Stimulated activated CD4-positive, alpha-beta T cell treated with anti-CD3 and anti-CD28 coated beads, TNF-alpha, amount 100 ng/mL, for 1 hour (primary cell): ENCODE measurements at places on chromosomes 2 and 18.

DNA sequence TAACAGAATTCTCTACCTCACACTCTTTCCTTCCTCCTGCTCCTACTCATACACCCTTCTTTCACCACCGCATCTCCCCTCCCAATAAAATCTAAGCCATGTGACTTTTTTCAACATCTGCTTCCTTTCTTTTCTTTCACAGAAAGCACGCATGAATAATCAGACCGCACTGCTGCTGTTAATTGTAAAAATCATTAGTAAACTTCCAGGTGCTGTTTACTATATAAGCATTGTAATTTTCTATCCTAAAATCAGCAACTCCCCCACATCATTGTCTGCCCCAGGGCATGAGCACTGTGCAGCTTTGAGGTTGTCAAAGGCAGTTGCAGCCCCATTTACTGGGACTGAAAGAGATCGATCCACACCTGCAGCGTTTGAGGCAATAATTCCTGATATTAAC is 782.6 kb upstream of the ID2 start:
- no peak for DNase-seq

DNA sequence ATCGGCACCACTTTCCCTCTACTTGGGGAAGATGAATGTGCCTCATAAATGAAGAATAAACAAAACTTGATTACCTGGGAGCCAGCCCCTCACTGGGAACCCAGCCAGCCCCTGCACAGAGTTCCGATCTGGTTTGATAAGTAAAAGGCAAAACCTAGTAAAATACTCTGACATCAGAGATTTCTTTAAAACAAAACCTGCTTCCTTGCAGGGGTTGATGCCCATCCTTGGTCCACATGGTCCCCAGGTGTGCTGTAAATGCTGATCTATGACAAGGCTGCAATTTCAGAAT is 218.8 kb upstream of the APCDD1 start:
- DNase-seq, result no peak

DNA sequence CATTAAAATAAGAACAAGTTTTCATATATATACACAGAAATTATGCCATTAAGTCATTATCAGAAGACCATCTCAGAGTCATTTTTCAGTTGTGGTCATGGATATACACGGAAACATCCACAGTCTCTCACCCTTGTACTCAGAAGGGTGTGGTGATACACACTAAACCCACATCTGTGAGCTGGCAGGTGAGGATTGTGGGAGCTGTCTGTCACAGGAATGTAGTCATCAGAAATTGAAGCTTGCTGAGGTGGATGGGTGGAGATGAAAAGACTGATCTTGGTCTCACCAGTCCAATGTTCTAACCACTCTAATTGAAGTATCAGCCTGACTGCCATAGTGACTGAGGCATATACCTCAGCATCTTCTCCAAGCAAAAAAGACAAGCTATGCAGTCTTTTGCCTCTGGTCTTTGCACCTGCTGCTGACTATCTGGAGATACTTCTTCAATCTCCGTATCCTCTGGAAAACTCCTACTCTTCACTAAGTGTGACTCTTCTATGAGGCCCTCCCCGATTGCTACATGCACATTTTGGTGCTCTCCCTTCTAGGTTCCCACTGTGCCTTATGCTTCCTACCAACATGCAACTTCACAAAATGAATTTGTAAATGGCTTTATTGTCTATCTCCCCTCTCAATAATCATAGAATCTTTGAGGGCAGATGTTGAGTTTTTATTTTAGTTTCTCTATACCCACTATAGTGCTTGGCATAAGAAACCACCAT is 232.8 kb downstream of the DYM start:
- no peak for DNase-seq

DNA sequence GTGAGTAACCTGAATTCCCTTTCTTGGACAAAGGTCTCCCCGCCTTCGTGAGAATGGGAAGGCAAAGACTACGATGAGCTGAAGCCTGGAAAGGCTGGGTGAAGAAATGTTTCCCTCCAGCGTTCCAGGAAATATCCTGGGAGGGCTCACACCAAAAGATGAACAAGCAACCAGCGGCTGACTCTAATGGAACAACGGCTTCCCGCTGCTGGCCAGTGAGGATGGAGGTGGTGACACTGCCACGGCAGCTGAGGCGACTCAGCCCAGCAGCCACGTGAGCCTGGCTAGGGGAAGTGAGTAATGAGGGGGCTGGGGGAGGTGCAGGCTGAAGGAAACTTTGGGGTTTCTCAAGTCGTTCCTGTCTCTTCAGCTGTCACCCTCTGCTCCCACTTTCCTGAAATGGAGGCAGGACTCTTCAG is 105.0 kb upstream of the SMAD7 start:
- no peak for DNase-seq

- DNase-seq, result no peak
These were observed 369.7 kb downstream of the OSR1 start for GRCh38 chr2:18988631-18989232.

- no peak for DNase-seq
These were observed 31.2 kb upstream of the NXPH2 start for GRCh38 chr2:138811431-138811830.

DNA sequence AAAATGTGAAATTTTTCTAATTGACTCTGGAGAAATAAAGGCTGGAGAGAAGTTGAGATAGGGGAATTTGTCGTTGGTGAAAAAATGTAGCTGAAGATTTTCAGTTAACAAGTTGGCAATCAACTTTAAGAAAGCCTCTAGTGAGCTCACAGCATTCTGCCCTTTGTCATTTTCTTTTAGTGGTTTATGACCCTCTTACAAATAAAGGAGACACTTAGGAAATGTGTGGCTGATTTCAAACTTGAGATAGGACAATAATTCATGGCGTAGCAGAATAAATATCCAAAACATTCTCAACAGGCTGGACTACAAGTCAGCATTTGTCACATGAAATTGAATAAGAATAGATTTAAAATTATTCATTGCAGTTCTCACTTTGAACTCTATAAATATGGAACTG is 412.5 kb upstream of the SPHKAP start:
- DNase-seq, result no peak

DNA sequence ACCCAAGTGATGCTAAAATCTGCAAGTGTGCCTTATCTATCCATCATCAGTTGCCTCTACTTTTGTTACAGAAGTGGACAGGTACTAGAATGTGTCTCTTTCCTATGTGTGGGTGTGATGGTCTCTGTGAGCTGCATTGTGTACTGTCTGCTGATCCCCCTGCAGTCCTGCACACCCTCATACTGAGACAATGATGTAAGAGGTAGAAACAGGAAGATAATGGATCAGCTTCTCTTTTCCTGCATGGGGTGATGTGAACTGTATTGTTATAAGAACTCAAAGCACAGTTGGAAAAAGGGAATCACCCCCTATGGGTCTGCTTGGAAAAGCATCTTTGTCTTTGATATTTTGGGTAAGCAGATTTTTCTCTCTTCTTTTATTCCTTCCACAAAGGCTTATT is 537.6 kb upstream of the CDH2 start:
- DNase-seq, result no peak

DNA sequence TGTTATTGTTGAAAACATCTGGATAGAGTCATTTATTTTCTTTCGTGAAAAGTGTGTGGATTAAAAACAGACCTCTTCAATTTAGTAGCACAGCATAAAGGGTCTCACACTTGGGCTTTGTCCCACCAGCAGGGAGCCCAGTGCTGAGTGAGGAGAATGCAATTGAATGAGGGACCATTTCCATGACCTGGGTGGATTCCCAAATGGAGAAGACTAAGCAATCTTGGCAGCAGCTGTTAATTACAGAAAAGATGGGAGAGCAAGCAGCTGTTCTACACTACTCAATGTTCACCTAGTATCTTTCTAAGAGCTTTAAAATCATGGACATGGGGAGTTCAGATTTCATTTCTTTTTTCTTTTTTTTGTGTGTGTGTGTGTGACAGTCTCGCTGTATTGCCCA is 121.8 kb upstream of the FN1 start:
- no peak for DNase-seq

DNA sequence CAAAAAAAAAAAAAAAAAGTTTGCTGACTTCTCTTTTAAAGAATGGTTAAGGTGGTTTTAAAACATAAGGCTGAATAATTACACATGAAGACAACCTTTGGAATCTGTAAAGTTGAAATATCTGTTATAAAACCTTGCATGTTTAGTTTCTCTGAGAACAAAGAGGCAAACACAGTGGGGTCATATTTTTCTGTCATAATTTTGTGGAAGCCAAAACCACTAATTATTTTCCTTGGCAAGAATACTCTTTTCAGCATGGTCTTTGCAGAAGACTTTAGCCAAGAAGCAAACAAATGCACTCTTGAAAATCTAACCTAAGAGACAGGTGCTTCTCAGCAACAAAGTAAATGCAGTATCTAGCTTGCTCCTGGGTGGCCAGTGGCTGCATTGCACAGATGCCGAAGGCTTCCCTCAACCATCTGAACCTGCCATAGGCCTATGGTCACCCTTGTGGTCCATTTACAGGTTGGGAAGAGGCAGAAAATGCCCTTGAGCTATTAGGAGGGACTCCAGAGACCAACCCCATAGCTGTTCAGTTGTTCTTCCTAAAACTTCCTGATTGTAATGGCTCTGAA is 44.8 kb downstream of the ZAP70 start:
- DNase-seq, result no peak

GRCh38 chr2:192073878-192074277 is 120.9 kb downstream of the TMEFF2 start:
- no peak for DNase-seq

DNA sequence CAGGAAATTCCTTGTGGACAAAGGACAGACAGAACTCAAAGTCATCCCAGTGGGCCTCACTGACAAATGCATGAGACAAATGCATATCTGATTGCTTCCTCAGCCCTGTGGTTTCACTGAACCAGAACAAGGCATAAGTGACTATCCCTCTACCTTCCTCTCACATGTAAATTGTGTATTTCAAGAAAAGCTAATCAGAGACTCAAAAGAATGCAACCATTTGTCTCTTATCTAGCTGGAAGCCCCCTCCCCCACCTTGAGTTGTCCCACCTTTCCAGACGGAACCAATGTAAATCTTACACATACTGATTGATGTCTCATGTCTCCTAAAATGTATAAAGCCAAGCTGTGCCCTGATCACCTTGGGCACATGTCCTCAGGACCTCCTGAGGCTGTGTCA is 102.0 kb upstream of the TMEM200C start:
- DNase-seq, result no peak

DNA sequence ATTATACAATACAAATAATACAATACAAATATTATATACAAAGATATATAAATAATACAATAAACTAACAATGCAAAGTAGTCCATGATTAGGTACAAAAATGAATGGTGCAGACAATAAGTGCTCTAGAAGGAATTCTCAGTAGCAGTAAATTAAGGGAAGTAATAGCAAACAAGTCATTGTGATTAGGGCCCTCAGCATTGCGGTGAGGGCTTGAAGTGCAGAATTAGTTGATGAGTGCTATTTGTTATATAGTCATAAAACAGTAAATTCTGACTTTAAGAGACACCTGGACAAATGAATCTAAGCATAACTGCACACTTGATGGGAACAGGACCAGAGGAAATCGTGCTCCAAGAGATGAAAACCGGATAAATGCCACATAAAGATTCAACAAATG is 74.9 kb downstream of the ANKRD44 start:
- DNase-seq, result no peak

- DNase-seq, result no peak
These were observed 17.0 kb downstream of the TNFAIP6 start for GRCh38 chr2:151374436-151374835.

- DNase-seq, result no peak
These were observed 23.5 kb downstream of the CIB4 start for GRCh38 chr2:26617588-26618083.

DNA sequence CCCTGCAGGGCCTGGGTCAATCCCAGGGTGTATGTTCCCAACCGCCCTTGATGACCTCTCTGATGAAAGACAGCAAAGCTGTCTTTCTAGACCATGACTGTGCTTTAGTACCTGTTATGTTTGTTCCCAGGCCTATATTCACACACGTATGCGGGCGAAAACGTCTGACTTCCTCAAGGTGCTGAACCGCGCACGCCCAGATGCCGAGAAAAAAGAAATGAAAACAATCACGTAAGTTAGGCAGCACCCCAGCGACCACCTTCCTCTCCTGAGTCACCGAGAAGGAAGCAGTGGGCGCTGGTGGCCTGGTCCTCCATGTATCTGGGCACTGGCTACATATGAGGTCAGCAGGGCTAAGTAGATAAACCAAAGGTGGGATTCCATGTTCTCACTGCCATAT is 11.1 kb upstream of the GPBAR1 start:
- DNase-seq, result no peak

DNA sequence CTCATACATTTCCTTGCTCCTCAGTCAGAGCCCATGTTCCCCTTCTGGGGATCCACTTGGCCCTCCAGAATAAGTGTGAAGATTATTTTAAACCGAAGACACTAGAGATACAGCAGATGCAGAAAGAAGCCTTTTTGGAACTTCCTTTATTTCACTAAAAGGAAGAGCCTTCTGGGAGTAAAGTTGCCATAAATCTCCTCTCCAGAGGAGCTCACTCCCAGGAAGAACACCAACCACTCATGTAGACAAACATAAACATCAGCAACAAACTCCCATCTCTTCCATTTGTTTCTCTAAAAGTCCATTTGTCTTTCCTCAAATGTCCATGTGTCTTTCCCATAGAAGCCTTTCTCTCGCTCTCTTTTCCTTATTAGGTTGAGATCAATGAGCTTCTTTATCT is 62.4 kb upstream of the MSH6 start:
- DNase-seq, result no peak

DNA sequence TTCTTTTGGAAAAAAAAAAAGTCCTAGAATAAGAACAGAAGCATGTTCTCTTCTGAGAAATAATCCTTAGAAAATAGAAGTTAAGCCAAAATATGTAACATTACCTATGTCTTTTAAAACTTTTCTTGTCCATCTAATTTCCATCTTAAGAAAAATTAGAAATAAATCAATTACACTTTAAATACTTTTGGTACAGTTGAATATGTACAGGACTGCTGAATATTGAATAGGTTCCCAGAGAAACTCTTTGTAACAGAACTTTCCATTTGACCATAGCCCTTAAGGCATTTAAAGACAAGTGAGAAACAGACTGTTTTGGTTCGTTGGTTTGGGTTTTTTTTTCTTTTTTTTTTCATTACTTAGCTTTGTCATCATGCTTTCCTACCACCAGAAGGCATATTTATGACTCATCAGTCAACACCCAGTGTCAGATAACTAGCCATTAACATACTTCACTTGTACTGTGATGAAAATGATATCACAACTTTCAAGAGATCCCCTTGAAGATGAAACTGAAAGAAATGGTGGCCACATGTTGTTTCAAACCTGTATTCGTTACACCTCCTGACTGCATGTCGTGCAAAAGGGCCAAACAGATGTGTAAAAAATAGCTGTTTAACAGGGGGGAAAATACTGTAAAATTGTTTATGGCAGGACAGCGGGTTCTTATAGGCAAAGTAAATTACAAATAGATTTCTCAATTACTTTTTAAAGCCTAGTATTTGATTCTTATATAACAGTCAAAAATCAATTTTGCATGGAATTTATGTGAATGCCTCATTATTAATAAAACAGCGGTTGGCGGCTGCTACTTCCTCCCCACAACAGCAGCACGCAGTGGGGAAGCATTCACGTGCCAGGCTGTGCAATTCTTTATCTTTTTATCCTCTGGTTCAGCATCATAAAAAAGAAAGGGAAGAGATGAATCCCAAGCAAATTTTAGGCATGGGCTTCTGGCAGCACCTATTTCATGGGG is 280.7 kb upstream of the HNRNPA3 start:
- no peak for DNase-seq
